ENCODE measurements at places on chromosomes 5 and 9.

DNA sequence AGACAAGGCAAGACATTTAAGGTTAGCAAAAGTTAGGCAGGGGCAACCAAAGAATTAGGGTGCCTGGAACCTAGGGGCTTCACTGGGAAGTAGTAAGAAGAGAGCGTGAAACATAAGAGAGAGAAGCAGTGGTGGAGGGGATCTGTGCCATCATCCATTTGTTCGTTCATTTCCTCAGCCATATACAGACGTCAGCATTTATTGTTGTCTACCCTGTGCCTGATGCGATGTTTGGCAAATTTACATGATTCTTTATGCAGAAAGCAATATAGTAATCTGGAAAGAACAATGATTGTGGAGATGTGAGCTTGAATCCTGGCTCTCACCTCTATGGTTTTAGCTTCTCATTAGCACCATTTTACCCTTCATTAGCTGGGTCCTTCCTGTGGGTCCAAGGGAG, 477.5 kb upstream of the MPDZ start:
- DNase-seq, result no peak

DNA sequence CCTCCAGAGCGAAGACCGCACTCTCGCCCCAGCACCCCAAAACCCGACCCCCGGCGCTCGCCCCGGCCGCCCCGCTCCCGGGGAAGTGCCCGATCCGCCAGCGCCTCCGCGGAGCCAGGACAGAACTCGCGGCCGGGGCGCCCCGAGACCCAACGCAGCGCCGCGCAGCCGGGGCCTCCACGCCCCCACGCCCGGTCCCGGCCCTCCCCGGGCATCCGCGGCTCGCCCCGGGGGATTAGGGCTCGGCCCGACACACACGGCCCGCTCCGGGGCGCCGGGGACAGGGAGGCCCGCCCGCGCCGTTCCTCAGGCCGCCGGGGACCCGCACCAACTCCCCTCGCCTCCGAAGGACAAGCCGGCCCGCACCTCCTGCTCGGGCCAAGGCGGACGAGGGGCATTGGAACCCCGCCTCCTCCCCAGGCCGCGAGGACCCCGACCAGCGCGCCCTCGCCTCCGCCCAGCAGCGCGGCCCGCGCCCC, 544 bp downstream of the FNBP1 start:
- no peak for DNase-seq

GRCh38 chr9:109448223-109448622, 49.9 kb downstream of the PTPN3 start:
- DNase-seq, result no peak

DNA sequence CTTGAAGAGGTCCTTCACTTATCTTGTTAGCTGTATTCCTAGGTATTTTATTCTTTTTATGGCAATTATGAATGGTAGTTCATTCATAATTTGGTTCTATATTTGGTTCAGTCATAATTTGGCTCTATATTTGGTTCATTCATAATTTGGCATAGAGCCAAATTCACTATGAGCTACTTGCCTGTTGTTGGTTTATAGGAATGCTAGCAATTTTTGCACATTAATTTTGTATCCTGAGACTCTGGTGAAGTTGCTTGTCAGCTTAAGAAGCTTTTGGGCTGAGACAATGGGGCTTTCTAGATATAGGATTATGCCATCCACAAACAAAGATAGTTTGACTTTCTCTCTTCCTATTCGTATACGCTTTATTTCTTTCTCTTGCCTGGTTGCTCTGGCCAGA, 142.2 kb downstream of the PLCXD3 start:
- DNase-seq, result no peak

GRCh38 chr5:79974886-79975285, 16.2 kb downstream of the MTX3 start:
- DNase-seq, result no peak

GRCh38 chr9:71806901-71807307, 38.6 kb upstream of the CEMIP2 start:
- DNase-seq, result peak; percentile 28

DNA sequence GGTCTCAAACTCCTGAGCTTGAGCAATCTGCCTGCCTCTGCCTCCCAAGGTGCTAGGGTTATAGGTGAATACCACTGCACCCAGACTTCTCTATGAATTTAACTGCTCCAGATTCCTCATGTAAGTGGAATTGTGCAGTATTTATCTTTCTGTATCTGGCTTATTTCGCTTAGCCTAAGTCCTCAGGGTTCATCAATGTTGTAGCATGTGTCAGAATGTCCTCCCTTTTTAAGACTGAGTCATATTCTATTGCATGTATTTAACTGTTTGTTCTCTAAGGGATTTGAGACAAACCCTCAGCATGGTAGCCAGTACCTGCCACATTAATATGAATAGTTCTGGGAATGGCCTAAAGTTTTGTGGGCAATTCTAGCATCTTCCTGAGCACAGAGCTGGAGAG, 53.9 kb upstream of the TUT7 start:
- DNase-seq, result no peak

- no peak for DNase-seq
Measured at GRCh38 chr9:14216612-14217194, 97.2 kb downstream of the NFIB start.

DNA sequence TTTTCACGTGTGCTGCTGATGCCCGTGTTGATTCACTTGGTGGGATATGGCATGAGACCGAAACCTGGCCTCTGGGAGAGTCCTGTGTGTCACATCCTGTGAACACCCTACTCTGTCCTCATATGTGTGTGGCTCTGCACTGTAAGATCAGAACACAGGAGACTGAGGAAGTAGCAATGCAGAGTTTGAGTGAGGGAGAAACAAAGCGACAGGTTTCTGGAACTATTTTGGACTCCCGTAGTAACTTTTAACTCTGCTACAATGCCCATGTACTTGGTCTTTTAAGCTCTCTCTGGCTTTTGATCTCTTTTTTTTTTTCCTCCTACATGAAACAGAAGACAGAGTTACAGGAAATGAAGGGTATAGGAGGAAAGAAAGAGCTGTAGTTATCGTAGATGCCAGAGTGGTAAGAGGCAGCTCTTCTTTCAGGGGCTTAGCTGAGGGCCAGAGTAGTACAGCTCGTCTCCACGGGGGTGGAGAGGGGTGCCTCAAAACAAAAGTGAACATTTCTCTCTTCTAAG, 26.6 kb downstream of the GRAMD2B start:
- no peak for DNase-seq

GRCh38 chr5:159549046-159549445, 218.8 kb upstream of the IL12B start:
- no peak for DNase-seq

DNA sequence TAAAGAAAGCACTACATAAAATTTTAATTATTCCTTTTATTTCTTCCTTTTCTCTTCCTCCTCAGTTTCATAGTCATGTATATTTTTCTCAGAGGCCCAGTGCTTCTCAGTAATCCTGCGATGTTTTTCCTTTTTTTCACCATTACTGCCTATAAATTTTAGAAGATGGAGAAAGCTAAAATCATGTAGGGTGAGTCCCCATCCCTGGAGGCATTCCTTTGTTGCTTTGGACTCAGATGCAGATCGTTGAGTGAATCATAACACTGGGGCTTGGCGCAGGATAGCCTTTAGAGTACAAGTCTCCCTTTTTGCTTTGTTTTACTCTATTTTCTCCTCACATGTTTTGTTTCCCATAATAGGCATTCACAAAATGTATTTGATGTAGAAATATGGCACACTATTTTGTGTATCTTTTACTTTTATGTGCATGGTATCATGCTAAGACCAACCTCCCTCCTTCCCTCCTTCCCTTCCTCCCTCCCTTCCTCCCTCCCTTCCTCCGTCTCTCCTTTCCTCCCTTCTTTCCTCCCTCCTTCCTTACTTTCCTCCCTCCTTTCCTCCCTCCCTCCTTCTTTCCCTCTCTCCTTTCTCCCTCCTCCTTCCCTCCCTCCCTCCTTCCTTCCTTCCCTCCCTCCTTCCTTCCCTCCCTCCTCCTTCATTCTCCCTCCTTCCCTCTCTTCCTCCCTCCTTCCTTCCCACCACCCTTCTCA, 72.4 kb downstream of the NUDT12 start:
- no peak for DNase-seq

- no peak for DNase-seq
Measured at GRCh38 chr5:6419340-6419852, 29.3 kb upstream of the UBE2QL1 start.

- DNase-seq, result no peak
Measured at GRCh38 chr9:121748074-121748473, 96.6 kb downstream of the DAB2IP start.

DNA sequence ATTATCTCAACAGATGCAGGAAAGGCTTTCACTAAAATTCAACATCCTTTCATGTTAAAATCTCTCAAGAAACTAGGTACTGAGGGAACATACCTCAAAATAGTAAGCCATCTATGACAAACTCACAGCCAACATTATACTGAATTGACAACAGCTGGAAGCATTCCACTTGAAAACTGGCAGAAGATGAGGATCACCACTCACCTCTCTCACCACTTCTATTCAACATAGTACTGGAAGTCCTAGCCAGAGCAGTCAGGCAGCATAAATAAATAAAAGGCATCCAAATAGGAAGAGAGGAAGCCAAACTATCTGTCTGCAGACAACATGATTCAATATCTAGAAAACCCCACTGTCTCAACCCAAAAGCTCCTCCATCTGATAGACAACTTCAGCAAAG, 203.6 kb upstream of the GRAMD2B start:
- DNase-seq, result no peak

GRCh38 chr5:109164001-109164400, 245.8 kb downstream of the PJA2 start:
- no peak for DNase-seq

- no peak for DNase-seq
Measured at GRCh38 chr5:30413540-30413939, 779.9 kb upstream of the CDH6 start.

GRCh38 chr9:135442075-135442474, 37.5 kb upstream of the PPP1R26 start:
- DNase-seq, result no peak

DNA sequence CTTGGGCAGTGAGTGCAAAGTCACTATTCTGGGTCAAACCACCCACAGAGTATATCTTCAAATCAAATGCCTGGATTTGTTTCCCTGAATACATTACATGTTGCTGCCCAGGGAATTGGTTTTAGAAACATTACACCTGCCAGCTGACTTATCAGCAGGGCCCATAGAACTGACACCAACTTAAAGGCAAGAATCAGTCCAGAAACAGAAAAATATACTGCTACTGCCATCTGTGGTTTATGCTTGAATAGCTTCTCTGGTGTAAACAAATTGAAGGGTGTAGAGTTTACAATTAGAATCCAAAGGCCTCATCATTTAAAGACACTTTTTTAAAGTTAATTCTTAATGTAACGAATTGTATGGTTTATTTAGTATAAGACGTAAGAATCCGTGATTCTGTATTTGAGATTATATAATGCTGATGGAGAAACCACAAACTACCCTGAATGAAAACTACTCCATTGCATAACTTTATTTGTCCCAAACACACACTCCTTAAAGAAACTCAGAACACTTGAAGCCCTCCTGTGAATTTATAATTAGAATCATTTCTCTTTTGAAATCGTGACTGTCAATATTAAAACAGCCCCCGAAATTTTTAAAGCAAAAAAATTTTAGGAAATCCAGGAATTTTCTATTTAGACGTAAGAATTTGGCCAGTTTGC, 6.2 kb downstream of the NR6A1 start:
- no peak for DNase-seq

DNA sequence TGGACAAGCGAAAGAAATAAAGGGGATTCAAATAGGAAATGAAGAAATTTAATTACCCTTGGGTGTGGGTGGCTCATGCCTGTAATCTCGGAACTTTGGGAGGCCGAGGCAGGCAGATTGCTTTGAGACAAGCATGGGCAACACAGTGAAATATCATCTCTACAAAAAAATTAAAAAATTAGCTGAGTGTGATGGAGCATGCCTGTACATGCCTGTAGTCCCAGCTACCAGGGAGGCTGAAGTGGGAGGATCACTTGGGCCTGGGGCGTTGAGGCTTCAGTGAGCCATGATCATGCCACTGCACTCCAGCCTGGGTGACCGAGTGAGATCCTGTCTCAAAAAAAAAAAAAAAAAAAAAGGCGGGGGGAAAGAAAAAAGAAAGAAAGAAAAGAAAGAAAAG, 4.0 kb upstream of the RCL1 start:
- no peak for DNase-seq

DNA sequence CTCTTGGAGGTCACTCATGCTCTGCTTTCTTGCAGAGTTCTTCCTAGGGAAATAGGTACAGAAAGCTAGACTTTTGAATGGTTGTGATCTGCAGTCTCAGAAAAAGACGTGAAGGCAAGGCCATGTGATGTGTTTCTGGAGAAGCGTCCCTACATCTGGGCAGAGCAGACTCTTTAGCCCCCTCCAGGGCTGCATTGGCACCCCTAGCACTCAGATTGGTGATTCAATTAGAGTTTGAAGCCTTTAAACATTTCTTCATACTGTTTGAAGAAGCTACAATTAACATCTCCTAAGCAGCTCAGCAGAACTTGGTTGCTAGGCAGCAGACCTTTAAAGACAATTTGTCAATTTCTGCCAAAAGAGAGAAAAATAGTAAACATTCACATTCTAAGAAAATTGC, 21.6 kb downstream of the JADE2 start:
- DNase-seq, result no peak

DNA sequence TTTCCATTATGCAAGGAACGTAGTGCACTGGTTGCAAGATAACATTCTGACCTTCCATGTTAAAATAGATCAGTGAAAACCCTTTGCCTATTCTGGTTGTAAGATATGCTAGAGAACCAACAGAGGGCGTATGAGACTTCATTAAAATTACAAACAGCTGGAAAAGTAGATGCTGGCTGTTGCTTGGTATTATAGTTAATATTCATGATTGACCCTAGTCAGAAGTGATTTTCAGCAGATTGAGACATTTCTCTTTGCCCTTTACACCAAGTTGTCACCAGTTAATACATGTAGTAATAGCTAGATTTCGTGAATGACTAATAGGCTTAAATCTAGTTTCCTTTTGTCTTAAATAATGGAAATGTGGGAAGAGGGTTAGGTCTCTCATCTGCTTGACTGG, 13.8 kb upstream of the FGF18 start:
- no peak for DNase-seq

GRCh38 chr5:95392593-95393182, 1.5 kb downstream of the FAM81B start:
- DNase-seq, result no peak

DNA sequence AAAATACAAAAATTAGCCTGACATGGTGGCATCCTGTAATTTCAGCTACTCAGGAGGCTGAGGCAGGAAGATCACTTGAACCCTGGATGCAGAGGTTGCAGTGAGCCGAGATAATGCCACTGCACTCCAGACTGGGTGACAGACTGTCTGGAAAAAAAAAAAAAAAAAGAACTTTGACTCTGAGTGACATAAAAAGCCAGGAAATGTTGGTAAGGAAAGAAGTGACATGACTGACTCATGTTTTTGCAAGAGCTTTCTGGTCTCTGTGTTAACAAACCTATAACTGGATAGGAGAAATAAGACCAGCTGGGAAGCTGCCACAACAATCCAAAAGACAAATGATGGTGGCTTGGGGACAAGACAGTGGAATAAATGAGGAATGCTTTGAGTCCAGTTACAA, 272.1 kb downstream of the HINT1 start:
- no peak for DNase-seq

DNA sequence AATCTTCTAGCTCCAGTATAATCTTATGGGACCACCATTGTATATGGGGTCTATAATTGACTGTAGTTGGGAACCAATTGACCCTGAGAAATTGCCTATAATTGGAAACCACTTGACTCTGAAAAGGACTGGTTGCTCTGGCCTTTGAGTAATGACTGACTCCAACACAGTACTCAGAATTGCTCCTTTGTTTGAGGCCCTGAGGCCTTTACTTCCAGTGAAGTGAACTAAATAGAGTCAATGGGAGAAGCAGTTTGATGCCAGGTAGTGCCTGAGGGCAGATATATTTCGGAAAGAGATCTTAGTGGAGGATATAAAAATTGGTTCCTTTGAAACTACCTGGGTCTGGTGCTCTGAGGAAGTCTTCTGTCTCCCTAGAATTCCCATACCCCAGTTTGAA, 16.0 kb upstream of the TMEM171 start:
- no peak for DNase-seq

Data from GM12891 (cell line).